ENCODE measurements at places on chromosomes 16 and 17. TPM values are rescaled to one million over a fixed set of nuclear protein-coding genes. Genes with fewer than 3 reads are reported as not detected.

Gene TPSB2
- 78.7 TPM for total RNA-seq

Gene EPOP
- total RNA-seq: 4.1 TPM

Gene FBXW10
- not detected for total RNA-seq

Gene PLCG2
- 10.3 TPM for total RNA-seq

Gene CACNG3
- total RNA-seq: not detected

Gene AXIN2
- 54.6 TPM for total RNA-seq

DNA sequence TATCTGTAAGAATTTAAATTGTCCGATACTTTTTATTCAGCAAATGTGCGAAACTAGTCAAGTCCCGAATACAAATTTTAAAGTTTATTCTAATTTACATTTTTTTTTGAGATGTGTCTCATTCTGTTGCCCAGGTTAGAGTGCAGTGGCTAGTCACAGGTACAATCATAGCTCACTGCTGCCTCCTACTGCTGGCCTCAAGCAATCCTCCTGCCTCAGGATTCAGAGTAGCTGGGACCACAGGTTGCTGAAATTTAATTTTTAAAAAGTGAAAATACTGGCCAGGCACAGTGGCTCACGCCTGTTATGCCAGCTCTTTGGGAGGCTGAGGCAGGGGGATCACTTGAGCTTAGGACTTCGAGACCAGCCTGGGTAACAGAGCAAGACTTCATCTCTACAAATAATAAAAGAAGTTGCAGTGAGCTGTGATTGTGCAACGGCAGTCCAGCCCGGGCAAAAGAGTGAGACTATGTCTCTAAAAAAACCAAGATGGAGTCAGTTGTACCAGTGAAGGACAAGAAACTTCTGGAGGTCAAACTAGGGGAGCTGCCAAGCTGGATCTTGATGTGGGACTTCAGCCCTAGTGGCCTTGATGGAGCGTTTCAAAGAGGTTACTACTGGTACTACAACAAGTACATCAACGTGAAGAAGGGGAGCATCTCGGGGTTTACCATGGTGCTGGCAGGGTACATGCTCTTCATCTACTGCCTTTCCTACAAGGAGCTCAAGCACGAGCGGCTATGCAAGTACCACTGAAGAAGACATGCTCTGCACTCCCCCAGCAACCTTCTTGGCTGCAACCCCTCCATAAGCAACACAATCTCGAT lies 5.6 kb downstream of the POLG2 start:
- DNase-seq: no peak

DNA sequence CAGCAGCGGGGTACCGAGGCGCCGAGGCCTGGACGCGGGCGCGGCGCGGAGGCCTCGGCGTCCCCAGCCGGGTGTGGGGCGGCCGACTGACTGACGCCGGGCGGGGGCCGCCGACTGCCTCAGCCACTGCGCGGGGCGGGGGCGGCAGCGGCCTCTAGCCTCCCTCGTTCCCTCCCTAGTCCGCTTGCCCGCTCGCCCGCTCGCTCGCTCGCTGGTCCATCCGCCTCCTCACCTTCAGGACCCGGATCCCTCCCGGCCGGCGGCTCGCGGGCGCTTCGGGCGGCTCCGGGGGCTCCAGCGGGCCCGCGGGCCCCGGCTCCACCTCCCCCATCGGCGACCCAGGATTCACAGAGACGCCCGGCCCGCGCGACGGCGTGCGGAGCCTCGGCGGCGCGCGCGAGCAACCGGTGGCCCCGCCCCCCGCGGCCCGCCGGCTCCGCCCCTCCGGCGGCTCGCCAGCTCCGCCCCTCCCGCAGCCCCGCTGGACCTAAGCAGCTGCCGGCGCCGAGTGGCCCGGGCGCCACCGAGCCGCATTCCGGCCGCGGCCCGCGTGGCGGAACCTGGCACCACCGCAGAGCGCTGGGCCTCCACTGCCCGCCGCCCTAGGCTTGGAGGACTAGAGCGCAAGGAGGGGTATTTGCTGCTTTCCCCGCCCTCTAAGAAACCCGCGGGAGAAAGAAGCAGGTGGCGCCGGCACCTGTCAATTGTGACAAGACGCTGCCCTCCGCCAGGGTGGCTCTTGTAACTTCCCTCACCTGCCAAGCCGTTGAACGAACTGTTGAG lies 773 bp downstream of the PHLPP2 start:
- DNase-seq: peak; percentile 70

DNA sequence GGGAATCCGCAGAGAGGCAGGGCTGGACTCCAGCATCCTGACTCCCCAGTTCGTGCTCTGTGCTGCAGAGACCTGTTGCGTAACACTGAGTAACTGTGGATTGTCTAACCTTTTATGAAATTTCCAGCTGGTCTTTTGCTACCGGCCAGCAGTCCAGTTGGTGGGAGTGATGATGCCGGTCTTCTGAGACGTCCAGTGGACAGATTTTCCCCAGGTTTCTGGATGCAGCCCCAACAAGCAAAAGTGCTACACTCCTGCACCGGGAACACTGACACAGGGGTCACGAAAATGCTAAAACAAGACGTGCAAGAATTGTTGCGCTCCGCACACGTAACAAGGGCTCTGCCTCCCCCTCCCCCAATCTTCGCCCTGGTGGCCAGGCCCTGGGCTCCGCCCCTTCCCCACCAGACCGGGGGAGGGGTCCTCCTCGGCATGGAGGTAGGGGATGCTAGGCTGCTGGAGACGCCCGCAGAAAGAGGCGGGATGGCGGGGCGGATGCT lies 701 bp upstream of the MRC2 start:
- DNase-seq: no peak

DNA sequence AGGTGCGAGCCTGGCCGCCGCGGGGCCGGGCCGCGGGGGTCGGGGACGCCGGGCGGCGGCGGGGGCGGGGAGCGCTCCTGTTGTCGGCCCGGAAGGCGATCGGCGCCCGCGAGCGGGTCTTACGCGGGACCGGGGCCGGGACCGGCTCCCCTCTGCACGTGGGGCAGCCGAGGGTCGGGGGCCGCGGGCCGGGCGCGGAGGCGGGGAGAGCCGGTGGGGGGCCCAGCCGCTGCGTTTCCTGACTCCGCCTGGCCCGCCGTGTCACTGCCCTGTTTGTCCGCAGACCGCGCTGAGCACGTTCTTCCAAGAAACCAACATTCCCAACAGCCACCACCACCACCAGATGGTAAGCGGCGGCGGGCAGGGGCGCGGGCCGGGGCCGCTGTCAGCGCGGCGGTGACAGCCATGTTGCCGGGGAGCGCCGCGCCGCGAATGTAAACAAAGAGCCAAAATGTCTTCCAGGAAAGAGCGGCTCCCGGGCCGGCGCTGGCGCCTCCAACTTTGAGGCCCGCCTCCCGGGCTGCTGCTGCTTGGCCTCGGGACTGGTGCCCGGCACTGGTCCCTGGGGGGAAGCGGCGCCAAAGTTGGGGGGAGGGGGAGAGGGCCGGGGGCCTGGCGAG lies 586 bp downstream of the UBALD2 start:
- DNase-seq: peak; percentile 58

DNA sequence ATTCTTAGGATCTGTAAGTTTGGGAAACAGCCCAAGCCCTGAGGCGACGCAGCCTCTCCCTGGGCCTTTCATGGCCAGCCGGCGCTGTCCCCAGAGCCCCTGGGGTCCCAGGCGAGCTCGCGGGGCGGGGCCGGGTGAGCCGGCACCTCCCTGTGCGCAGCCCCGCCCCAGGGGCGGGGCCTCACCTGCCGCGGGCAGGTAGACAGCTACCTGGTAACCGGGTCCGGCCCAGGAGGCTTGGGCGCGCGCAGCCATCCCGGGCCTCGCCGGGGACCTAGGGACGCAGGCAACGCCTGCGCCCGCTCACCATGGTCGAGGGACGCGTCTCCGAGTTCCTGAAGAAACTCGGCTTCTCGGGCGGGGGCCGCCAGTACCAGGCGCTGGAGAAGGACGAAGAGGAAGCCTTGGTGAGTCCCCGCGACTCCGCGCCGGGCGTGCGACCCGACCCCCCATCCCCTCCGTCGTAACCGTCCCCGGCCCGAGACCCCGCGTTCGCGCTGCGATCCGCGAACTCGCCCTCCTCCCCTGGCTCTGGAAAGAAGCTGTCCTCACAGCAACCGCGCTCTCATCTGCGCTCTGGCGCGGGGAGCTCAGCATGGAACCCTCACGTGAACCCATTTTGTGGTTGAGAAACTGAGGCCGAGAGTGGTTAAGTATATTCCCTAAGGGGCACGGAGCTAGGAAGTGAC lies at the start of gene ATP2C2:
Gene ATP2C2 (plus strand): TSS at position 231 of the 689 bp plus-strand sequence. CDS start 78 bp downstream, at position 309.
- DNase-seq: peak; percentile 78

- no peak for DNase-seq
Measured at GRCh38 chr17:15464231-15464985, 3.0 kb downstream of the CDRT4 start.

DNA sequence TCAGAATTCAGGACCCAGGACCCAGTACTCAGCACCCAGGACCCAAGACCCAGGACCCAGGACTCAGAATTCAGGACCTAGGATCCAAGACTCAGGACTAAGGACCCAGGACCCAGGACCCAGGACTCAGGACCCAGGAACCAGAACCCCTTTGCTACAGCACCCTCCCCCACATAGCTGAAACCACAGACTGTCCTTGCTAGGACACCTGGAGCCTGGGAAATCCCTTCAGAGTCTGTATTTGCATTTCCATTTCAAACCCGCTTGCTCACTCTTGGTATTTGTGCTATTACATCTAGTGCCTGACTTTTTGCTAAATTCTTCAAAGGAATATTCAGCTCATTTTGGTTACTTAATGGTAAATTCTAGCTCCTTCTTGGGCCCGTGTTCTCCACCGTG lies 275.8 kb upstream of the MAF start:
- no peak for DNase-seq

GRCh38 chr16:72961115-72961832 lies 86.7 kb downstream of the ZFHX3 start:
- DNase-seq: no peak

DNA sequence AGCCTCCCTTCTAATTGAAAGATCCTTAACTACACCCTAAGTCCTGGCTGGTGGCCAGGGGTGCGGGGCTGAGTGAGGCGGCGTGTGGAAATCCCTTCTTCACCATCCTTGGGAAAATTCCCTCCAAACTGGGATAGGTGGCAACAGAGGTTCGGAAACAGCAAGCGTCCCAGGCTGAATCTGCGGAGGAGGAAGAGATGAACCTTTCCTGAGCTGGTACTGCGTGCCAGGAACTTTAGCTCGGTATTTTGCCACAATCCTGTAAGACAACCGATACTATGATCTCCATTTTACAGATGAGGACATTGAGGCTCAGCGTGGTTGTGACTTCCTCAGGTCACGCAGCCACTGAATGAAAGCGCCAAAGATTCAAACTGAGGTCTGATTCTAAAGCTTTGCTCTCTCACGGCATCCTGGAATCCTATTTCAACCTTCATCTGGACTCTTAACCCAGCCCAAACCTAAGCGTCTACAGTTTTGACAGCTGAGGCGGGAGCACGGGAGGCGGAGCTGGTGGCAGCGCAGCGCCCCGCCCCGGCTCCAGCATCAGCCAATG lies 583 bp upstream of the CYLD start:
- no peak for DNase-seq

- DNase-seq: no peak
Measured at GRCh38 chr16:81130126-81130525, 33.9 kb upstream of the GCSH start.

DNA sequence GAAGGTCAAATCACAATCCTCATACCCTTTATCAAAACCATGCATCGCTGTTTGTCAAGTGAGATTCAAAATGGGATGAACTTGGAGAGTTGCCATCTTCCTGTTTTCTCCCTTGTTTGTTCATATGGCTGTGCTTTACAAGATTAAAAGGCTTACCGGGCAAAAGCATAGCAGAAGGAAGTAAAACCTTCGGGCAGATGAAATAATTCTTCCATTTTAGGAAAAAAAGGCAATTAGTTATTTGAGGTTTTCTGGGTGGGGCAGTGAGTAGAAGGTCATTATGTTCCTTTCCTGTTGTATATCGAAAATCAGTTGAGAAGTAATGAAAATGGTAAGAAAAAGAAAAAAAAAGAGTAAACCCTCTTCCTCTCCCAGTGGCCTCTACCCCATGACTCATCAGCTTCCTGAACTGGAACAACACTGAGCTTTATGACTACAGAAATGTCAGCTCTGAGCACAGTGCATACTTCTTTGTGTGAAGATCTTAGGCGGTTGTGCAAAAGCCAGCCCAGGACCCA lies 369.2 kb downstream of the CDH13 start:
- DNase-seq: no peak

GRCh38 chr16:49810831-49811230 lies 45.1 kb downstream of the ZNF423 start:
- no peak for DNase-seq

- no peak for DNase-seq
Measured at GRCh38 chr17:29195465-29196081, 15.4 kb upstream of the MYO18A start.

DNA sequence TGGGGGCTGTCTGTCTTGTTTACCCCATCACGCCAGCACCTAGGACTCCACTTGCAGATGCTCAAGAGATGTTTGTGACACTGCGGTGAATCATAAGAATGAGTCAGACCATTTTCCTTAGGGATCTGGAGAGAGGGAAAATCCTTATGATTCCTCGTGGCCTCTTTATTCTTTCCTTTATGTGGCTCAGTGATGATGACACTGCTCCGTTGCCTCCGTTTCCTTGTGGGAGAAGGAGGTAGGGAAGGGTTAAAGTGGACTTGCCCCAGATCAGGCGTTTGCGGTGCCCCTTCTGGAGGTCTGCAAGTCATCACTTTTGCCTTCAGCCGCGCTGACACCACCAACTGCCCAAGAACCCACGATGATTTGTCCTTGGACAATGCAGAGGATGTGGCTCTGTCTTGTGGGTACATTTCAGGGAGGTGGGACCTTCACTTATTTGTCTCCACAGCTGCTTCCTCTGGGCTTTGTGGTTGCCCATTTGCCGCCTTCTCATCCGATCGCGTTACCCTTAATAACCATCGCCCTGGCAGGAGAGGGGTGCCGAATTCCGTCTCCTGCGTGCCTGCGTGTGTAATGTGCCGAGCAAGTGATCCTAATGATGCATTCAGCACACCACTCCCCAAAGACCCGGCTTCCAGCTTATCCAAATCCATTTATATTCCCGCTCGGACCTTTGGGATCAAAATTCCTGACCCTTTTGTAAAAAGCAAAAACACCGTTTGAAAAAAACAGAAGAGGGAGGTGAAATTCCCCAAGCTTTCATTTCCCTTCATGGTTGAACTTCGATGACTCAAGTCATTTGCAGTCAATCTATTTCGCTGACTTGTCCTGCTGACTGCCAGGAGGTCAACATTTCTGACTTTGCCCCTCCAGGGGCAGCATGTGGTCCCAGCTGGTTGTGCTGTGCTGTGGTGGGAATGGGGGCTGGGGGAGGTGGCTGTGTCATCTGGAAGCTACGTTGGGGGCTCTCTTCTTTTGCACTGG lies 87.2 kb upstream of the IRX3 start:
- no peak for DNase-seq

DNA sequence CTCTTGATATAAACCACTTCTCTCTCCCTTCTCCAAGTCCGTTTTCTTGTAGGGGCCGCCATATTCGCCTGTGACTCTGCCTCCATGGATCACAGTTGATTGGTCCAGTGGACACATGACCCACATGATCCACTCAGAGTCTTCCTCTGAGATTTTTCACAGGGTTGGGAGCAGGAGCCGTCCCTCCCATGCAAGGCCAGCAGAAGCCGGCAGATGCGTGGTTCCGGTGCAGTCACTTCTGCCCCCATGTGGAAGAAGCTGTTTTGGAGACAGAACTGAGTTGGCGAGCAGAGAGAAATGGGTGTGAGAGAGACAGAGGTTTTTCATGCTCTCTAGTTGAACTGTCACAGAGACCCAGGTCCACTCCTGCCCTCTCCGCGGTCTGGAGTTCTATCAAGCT lies 83.3 kb downstream of the C16orf95 start:
- DNase-seq: no peak
